NCI-H1417 treated with DMSO at 0.1 percent for 48 hours (cell line): ENCODE measurements at places on chromosomes 1 and 21.

DNA sequence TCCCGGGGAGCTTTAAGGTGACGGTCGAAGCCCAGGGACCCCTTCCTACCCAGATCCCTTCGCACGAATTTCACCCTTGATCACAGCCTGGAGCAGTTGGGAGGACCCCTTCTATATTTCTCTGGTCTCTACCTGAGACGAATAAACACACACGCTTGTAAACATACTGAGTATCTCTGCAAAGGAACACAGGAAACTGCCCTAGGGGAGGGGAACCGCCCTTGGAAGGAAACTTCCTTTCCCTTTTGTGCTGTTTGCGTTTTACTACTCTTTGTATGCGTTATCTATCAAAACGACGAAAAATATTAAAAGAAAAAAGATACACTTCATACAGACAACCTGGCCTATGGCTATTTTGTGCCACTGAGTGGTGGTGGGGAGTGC is 750 bp downstream of the NECAP2 start:
- DNase-seq = no peak

- DNase-seq = no peak
These were observed 62.8 kb downstream of the NGF start for GRCh38 chr1:115275216-115275615.

DNA sequence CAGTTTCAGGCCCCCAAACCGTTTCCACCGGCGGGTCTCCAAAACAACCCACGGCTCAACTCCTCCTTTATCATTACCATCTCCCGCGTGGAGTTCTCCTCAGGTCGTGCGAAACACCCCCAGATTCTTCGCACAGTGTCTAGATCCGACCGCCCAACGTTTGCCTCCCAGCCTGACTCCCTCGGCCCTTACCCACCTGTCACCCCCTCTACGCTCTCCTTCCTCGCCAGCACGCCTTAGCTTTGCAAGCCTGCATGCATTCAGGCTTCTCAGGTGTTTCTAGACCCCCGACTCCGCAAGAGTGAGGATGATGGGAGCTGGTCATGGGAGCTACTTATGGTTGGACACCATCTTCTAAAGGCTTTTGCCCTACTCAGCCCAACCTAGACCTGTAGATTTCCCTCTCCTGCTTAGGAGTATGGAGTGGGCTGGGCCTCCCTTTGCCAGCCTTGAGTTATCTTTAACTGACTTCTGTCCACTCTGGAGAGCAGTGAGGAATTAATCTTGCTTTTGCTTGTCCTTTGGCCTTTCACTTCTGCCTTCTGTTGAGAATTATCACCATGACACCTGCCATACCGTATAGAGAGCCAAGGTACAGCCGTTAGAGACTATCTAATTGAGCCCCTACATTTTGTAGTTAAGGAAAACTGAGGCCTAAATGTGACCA is 865 bp downstream of the ATP5IF1 start:
- no peak for DNase-seq

DNA sequence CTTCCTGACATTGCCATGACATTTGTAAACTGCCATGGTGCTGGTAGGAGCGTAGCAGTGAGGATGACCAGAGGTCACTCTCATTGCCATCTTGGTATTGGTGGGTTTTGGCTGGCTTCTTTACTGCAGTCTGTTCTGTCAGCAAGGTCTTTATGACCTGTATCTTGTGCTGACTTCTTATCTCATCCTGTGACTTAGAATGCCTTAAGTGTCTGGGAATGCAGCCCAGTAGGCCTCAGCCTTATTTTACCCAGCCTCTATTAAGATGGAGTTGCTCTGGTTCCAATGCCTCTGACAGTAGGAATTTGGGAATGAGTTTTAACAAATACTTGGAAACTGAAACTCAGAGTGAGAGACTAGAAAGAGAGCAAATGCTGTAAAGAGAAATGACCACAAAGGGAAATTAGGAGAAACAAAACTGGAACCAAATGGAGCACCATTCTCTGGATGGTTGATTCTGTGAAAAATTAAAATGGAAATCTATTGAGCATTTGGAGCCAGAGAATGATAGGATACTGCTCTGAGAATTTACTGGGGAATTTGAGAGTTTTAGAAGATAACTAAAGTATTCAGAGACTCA is 50.1 kb upstream of the RHOU start:
- no peak for DNase-seq

- DNase-seq = no peak
These were observed 105.6 kb downstream of the PTPRU start for GRCh38 chr1:29341936-29342335.

GRCh38 chr1:41222496-41222895 is 19.6 kb downstream of the SCMH1 start:
- no peak for DNase-seq

DNA sequence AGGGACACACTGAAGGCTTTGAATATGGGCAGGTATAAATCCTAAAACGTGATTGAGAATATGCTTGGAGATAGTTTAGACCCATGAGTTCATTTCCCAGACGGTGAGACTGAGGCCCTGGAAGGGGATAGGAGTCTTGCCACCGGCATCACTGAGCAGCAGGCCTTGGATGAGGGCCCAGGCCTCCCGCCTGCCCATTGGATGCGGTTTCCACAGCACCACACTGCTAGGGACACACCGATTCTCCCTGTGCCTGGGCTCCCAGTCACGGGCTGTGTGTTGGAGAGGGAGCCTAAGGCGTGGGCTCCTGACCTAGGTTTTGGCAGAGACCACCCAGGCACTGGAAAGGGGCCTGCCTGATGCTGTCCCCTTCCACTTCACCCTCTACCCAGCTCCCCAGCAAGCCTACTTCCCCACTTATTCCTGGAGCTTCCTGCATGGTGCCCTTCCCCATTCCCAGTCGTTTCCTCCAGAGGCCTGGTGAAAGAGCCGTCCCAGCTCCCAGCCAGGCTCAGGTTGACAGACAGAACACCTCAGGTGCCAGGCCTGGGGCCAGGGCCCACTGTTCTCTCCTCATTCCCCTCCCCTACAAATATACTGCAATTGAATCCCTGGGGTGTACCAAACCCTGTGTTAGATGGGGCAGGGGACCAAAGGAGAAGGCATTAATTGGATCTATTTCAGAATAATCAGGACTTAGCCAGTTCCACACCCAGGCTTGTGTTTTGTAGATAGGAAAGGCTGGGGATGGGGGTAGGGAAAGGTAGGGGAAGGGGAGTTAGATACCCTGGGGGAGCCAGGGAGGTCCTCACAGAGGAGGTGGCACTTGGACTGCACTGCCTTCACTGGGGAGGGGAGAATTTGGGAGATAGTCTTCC is 3.4 kb downstream of the FOXO6 start:
- DNase-seq = no peak

- no peak for DNase-seq
These were observed 781 bp upstream of the METTL13 start for GRCh38 chr1:171780583-171781175.
